Naive thymus-derived CD8-positive, alpha-beta T cell (primary cell): ENCODE measurements at places on chromosomes 1 and 21. TPM values are rescaled to one million over a fixed set of nuclear protein-coding genes. Genes with fewer than 3 reads are reported as not detected.

SHISAL2A gene
- 7.1 TPM for polyA plus RNA-seq

ASTN1 gene
- polyA plus RNA-seq, result not detected

KRTAP19-8 gene
- polyA plus RNA-seq, result not detected

PROX1 gene
- polyA plus RNA-seq, result not detected

KIF17 gene
- polyA plus RNA-seq, result not detected

SMIM11 gene
- 9.8 TPM for polyA plus RNA-seq

EFCAB7 gene
- 3.5 TPM for polyA plus RNA-seq

DCDC2B gene
- polyA plus RNA-seq, result 0.08 TPM

RPS6KC1 gene
- 5.1 TPM for polyA plus RNA-seq

CYYR1 gene
- not detected for polyA plus RNA-seq

RUNX1 gene
- polyA plus RNA-seq, result 13.1 TPM

C1orf115 gene
- polyA plus RNA-seq, result 0.99 TPM

CRYBG2 gene
- polyA plus RNA-seq, result 0.07 TPM

VSIG8 gene
- not detected for polyA plus RNA-seq

AMY2A gene
- not detected for polyA plus RNA-seq

CLCA4 gene
- not detected for polyA plus RNA-seq

TMEM9 gene
- 40.9 TPM for polyA plus RNA-seq

C1orf87 gene
- polyA plus RNA-seq, result not detected

SPRR1B gene
- not detected for polyA plus RNA-seq

OR6N1 gene
- polyA plus RNA-seq, result not detected

CCDC27 gene
- polyA plus RNA-seq, result not detected

OR2M3 gene
- not detected for polyA plus RNA-seq

WNT3A gene
- polyA plus RNA-seq, result not detected

VASH2 gene
- polyA plus RNA-seq, result 0.68 TPM

PGLYRP3 gene
- not detected for polyA plus RNA-seq

SAMD11 gene
- not detected for polyA plus RNA-seq

HSF2BP gene
- 0.64 TPM for polyA plus RNA-seq

CFAP141 gene
- not detected for polyA plus RNA-seq

NGF gene
- polyA plus RNA-seq, result not detected

AMY1A gene
- polyA plus RNA-seq, result not detected

SPRR1A gene
- not detected for polyA plus RNA-seq

DISC1 gene
- 3.5 TPM for polyA plus RNA-seq
